Fibroblast of lung (primary cell): ENCODE measurements at places on chromosomes 13 and 19. TPM values are rescaled to one million over a fixed set of nuclear protein-coding genes. Genes with fewer than 3 reads are reported as not detected.

DNA sequence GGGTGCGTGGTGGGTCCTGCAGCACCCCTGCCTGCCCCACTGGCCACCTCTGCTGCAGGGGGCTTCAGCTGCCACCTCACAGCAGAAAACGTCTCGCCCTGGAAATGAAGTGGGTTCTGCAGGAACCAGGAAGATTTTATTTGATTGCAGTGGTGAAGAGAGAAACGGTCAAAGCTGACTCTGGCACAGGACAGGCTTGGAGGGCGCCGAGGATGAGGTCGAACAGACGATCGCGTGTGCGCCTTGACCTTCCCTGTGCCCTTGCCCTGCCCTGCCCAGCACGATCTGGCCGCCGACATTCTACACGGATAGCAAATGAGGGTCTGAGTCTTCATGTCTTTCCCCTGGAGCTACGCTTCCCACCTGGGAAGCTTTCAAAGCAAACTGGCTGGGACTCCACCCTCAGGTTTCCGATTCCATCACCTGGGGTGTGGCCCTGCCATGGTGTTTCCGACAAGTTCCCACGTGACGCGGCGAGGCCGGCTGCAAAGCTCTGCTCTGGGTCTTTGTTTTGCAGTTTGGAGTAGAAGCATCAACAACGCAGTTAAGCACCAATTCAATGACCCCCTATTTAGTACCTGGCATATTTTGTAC, 50.3 kb upstream of the TUBGCP3 start:
- no peak for DNase-seq

GRCh38 chr13:79245937-79246577, 160.0 kb downstream of the RBM26 start:
- DNase-seq: no peak

- peak; percentile 9 for DNase-seq
Observed at GRCh38 chr19:13234518-13234917, 84.3 kb downstream of the IER2 start.

DNA sequence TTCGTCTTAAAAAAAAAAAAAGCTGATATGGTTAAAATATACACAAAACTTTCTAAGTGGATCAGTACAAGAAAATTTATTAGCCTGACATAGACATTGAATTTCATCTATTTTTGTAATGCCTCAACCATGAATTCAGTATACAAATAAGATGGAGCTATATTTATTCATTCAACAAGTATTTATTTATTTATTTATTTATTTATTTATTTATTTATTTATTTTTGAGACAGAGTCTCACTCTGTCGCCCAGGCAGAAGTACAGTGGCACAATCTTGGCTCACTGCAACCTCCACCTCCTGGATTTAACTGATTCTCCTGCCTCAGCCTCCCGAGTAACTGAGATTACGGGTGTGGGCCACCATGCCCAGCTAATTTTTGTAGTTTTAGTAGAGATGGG, 78.5 kb upstream of the GSX1 start:
- no peak for DNase-seq

DNA sequence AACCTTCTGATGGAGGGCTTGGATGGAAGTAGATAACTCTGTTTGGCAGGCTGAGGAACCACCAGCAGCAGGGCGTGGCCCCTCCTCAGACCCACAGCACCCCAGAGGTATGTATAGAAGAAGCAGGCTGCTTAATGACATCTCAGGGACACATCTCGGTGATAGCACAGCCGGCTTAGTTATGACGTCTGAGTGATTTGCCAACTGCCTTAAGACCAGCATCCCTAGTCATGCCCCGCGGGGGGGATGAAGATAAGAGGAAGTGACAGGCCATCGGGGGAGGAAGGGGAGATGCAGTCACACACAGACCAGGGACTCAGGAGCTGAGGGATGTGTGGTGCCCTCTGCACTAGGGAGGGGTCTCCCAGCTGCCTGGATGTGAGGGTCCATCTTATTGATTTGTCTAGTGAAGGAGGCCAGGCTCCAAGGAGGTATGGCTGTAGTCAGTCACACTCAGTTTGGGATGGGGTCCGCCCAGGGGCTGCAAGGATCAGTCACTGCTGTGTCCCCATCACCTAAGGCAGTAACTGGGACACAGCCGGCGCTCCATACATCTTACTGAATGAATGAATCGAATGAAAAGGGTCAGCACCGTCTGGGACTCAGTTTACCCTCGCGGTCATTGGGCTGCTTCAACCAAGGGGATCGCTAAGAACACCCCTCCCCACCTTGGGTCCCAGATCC, 19.2 kb upstream of the ERCC1 start:
- peak; percentile 41 for DNase-seq

- no peak for DNase-seq
Observed at GRCh38 chr19:29978080-29978479, 36.0 kb downstream of the URI1 start.

KANK3 gene
- total RNA-seq: 0.17 and 0.26 TPM in 2 replicates

DNA sequence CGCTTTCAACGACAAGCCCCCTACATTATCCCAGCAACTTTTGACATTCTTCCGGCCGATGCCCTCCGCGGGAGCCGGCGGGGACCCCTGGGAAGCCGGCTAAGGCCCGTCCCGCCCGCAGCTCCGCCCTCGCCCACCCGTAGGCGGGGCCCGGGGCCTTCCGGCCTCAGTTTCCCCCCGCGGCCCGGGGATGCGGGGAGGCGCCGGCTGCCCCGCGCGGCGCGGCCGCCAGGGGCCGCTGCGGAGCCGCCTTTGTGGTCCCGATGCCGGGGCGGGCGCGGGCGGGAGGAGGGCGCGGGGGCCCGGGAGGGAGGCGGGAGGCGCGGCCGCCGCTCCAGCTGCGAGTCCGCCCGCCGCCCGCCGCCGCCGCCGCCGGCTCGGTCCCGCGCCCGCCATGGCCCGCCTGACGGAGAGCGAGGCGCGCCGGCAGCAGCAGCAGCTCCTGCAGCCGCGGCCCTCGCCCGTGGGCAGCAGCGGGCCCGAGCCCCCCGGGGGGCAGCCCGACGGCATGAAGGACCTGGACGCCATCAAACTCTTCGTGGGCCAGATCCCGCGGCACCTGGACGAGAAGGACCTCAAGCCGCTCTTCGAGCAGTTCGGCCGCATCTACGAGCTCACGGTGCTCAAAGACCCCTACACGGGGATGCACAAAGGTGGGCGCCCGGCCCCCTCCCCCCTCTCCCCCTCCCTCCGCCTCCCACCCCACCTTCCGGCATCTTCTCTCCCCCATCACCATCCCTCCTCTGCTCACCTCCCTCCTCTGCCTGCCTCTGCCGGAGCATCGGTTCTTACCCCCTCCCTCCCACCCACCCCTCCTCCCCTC, at the start of gene CELF5:
Gene CELF5, plus strand, starts transcription at position 316 of the 823 bp plus-strand sequence. Its CDS starts 79 bp downstream, at position 395.
- peak; percentile 10 for DNase-seq

ICAM4 gene
- total RNA-seq: 1.8 and 4.1 TPM in 2 replicates

FXYD7 gene
- total RNA-seq: not detected in 2 replicates

- DNase-seq: no peak
Observed at GRCh38 chr13:22062478-22063205, 391.8 kb downstream of the FGF9 start.

GDF15 gene
- 140 and 210 TPM in 2 replicates for total RNA-seq

GRCh38 chr13:43760257-43760656, 26.5 kb downstream of the ENOX1 start:
- DNase-seq: no peak

RNF225 gene
- total RNA-seq: under 0.01 TPM in 1 of 2 replicates, not detected in the other

DNA sequence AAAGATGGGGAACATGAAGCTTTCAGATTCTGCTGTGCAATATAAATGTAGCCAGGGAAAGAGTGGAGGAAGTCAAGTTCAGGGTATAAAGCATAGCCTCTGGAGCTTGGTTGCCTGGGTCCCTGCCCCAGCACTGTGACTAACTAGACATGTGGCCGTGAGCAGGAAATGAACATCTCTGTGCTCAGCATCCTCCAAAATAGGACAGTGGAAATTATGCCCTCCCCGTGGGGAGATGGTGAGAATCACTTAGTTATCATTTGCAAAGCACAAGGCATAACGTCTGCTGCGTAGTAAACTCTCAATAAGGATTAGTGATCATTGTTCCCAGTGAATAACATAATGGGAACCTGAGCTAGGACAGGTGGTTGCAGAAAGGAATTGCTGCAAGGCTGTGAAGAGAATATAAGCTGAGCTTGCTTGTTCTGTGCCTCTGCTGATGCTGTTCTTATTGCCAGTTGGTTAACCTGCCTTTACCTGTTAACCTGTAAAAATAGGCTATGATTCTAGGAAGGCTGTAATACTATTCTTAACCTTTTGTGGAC, 441.0 kb downstream of the COG6 start:
- DNase-seq: no peak

GRCh38 chr13:112225429-112226090, 150.6 kb upstream of the SPACA7 start:
- no peak for DNase-seq

MYPOP gene
- total RNA-seq: 1.3 TPM in 2 replicates

DNA sequence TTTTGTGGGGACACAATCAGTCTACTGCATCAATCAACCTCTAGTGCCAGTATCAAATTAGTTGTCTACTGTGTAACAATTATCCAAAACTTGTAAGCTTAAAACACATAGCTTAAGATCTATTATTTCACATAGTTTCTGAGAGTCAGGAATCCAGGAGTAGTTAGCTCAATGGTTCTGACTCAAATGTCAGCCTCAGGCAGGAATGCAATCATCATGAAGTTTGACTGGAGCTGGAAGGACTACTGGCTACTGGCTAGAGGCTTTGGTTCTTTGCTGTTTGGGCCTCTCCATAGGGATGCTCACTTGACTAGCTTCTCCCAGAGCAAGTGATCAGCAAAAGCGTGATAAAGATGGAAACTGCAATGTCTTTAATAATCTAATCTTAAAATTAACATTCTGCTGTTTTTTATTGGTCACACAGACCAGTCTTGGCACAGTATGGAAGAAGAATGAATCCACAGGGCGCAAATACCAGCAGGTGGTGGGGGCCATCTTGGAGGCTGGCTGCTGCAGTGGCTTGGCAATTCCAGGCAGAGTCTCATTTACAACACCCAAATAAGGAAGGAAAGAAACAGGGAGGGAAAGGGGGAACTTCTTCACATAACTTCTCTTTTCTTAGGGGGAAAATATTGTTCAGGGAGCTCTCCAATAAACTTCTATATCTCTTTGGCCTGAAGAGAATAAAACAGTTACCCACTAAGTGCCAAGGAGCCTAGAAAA, 15.7 kb downstream of the CAB39L start:
- DNase-seq: no peak

ZNF600 gene
- 2.6 and 5.0 TPM in 2 replicates for total RNA-seq

GRCh38 chr13:49183672-49184325, 36.3 kb upstream of the MLNR start:
- DNase-seq: no peak

PPP2R1A gene
- total RNA-seq: 86.8 and 115 TPM in 2 replicates

- DNase-seq: peak; percentile 37
Observed at GRCh38 chr19:52258426-52258825, 11.0 kb upstream of the ZNF766 start.

CEACAM8 gene
- not detected in 2 replicates for total RNA-seq

DNA sequence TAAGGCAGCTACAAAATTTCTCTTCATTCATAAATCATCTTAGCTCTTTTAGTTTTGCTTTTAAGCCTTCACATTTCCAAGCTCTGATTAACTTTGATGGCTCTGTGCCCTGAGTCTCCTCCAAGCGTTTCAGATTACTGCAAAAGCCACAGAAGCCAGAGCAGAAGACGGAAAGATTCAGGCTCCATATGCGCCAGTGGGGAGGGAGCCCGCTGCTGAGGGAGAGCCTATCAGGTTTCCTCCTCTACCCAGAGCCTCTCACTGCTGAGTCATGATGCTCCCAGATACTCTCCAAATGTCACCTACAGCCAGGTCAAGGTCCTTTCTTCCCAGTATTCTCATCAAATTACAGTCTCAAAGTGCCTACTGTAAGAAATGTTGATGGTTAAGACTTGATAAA, 193.6 kb downstream of the RAP2A start:
- DNase-seq: peak; percentile 98

DNA sequence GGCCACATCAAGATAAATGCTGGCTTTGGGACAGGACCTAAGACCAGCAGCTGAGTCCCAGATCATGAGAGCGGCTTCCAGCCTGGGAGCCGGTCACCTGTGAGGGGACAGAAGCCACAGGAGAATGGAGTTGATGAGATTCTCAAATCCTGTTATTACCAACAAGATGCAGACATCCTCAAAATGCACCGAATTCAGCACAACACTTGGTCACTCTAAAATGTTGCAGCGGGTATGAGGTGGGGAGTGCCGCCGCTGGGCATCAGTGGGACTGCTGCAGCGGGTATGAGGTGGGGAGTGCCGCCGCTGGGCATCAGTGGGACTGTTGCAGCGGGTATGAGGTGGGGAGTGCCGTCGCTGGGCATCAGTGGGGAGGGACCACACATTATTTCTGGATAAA, 21.2 kb downstream of the RANBP3 start:
- no peak for DNase-seq

DNA sequence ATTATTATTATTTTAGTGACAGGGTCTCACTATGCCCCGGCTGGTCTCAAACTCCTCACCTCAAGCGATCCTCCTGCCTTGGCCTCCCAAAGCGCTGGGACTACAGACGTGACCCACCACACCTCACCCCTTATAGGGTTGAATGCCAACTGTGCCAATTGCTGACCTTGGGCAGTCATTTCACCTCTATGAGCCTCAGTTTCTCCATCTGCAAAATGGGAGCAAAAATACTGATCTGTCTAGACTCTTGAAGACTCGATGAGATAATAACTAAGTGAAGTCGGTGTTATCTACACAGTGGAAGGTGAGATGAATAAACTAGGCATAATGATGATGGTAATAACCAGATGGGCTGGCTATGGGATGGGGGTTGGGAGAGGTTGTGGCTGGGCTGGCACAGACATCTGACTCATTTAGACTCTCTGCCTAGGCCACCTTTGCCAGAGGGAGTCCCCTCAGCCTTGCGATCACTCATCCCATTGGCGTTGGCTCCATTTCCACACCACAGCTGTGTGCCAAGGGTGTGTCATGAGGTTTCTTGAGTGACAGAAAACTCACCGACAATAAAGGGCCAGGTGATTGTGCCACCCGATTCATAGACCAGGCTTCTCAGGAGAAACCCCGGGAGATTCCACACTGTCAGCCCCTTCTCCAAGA, at the start of gene CASP14:
Gene CASP14, plus strand, starts transcription at position 596 of the 657 bp plus-strand sequence. CDS start 2,772 bp downstream, outside the sequence.
- no peak for DNase-seq

GRCh38 chr19:17073869-17074633, 1.2 kb downstream of the HAUS8 start:
- DNase-seq: no peak

- DNase-seq: peak; percentile 89
Observed at GRCh38 chr19:42207767-42208271, 9.7 kb downstream of the DEDD2 start.

PEX11G gene
- total RNA-seq: 3.8 and 3.9 TPM in 2 replicates

DNA sequence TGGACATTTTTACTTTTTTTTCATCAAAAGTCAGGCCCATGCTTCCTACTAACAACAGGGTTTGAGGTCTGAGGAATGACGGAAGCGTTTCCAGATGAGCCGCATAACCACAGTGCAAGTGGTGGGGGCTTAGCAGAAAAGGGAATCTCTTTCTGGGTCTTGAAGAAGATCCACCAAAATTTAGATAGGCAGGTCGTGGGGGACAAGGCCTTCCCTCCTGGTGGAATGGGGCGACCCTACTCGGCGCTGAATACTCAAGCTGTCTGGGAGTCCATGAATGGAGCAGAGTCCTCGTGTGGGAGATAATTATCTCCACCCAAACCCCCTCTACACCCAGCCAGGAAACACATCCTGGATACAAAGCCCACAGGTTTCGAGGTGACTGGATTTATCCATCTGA, 36.9 kb downstream of the CARS2 start:
- no peak for DNase-seq

SERP2 gene
- 9.2 and 15.5 TPM in 2 replicates for total RNA-seq

- DNase-seq: no peak
Observed at GRCh38 chr13:96238241-96238640, 148.3 kb downstream of the HS6ST3 start.

- no peak for DNase-seq
Observed at GRCh38 chr19:17156947-17157302, 58.2 kb upstream of the USE1 start.

TNNT1 gene
- total RNA-seq: 7.4 and 10.4 TPM in 2 replicates

KLK12 gene
- total RNA-seq: not detected in 2 replicates
